NCI-H1417 (cell line): ENCODE measurements at places on chromosomes 3 and 15.

DNA sequence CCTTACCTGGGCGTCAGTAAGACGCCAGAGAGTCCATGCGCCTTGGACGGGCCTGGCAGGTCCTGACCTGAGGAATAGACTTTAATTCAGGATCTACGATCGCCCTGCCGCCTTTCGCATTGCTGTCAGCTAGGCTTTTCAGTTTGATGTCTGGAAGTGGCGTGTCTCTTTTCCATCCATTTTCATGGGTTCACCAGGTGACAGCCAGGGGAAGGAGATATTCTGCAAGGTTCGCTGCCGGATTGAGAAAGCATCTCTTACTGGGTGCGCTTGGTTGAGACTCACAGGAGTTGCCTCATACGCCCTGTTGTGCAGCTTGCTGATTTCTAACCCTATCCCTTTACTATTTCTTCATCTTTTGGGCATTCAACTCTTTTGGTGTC is 7.4 kb downstream of the EPHA3 start:
- no peak for DNase-seq

GRCh38 chr15:33506781-33507296 is 196.1 kb downstream of the RYR3 start:
- DNase-seq = peak; percentile 21

- peak; percentile 53 for DNase-seq
Measured at GRCh38 chr15:57861034-57861638, 154.6 kb downstream of the POLR2M start.

- no peak for DNase-seq
Measured at GRCh38 chr3:31382856-31383255, 149.9 kb upstream of the STT3B start.

- no peak for DNase-seq
Measured at GRCh38 chr3:63032881-63033280, 157.7 kb upstream of the CADPS start.

GRCh38 chr3:182608832-182609231 is 184.5 kb upstream of the ATP11B start:
- no peak for DNase-seq

GRCh38 chr15:55526559-55527036 is 18.6 kb upstream of the DNAAF4 start:
- peak; percentile 22 for DNase-seq

DNA sequence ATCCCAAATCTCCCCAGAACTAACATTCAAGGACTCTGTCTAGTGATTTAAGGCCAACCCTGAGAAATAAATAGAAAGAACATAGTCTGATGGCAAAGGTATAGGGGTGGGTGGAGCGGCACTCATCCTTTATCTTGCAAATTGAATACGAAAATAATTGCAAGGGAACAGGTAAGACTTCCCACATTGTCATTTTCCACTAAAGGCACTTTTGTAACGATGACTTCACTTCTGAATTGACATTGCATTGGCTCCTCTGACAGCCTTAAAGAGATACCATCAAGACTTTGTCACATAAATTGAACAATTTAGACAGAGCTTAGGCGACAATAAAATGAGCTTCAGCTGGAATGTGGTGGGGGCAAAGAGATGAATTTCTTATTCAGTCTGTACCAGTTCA is 75.3 kb upstream of the PLCL2 start:
- no peak for DNase-seq

- DNase-seq = no peak
Measured at GRCh38 chr3:101527441-101527840, 14.4 kb upstream of the SENP7 start.

- no peak for DNase-seq
Measured at GRCh38 chr3:100331660-100332059, 2.9 kb upstream of the NIT2 start.

DNA sequence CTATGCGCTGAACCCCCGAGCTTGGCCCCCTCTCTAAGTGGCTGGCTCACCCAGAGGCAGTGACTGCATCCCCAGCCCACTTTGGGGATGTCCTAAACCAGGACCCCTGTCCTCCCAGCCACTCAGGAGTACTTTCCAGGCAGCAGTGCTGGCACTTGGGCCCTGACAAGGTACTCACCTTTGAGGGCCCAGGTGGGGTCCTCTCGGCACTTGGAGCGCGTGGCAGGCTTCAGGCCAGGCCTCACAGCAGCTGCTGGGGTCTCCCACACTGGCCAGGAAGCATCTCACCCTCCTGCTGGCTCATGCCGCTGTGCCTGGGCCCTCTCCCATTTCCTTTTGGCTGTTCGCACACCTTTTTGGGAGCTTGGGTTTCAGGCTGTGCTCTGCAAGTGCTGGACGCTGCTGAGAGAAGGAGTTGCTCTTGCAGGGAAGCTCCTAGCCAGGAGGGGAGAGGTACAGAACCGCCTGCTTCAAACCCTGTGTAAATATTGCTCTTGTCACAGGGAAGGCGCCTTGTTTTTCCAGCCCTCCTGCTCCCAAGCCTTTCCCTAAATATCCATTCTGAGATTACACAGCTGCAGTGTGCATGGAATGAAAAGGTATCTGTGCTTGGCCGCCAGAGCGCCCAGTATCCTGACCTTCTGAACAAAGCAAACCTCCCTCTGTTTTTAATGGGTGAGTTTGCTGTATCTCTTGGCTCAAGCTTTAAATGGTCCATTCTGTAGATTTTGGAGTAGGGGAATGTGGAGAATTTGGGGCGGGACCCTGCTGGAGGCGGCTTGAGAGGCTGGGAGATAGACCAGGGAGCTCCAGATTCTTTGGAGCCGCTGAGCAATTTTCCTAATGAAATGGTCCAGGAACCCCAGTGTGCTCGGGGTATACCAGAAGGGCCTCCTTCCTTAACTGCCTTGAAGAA is 45.6 kb downstream of the DNASE1L3 start:
- DNase-seq = no peak

DNA sequence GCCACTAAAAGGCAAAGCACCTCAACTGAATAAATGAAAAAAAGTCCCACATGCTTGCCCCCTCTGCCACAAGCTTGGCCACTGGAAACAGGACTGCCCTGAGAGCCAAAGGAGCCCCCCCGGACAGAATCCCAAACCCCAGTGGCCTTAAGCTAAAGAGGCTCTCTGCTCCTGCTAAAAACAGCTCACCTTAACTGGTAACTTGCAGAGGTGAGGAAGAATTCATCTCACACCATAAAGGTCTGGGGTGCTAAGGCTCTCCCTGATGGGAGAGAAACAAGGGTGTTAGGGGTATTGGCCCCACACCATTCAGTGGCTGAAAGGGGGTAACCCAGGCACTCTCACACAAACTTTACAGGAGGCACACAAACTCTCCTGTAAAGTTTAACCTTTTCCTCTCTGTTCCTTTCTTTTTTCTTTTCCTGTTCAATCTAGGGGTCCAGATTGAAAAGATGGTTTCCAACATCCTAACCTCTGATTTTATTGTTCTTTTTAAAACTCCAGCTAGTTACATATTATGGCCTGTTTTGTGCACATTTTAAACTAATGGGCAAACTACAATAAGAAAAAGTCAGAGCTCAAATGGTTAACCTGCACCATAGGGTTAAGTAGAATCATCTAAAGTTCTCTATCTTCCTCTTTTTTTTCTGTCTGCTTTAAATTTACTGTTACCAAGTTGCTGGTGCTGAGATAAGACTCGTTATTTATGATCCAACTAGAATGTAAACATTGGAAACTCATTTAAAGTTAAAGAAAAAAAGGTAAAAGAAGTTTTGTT is 19.9 kb downstream of the TRANK1 start:
- no peak for DNase-seq

- DNase-seq = no peak
Measured at GRCh38 chr3:109831403-109831802, 494.1 kb upstream of the DPPA4 start.

- DNase-seq = no peak
Measured at GRCh38 chr3:82087958-82088357, 326.5 kb upstream of the GBE1 start.

DNA sequence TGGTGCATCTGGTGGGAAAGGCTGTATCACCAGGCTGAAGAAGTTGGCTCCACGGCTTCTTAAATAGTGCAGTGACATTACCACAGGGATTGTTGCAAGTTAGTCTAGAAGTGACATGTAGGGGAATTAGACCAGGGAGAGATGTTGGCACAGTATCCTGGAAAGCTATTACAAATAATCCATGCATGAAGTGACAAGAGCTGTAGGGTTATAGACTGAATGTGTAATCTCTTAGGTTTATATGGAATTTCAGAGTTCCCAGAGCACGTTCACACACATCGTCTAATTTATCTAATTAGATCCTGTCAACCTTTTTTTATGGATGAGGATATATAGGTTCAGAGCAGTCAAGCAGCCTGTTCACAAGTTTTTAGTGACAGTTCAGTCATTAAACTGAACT is 37.3 kb upstream of the APH1B start:
- DNase-seq = peak; percentile 12

DNA sequence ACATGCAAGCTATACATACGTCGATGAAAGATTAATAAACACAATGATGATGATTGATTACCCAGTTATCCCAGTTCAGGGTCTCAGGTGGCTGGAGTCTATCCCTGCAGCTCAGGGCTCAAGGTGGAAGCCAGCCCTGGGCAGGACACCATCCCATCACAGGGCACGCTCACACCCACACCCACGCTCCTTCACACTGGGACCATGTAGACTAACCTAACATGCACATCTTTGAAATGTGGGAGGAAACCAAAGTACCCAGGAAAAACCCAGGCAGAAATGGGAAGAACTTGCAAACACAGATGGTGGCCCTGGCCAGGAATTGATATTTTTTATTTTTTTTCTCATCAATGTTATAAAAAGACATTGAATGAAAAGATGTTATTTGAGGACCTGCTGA is 151.4 kb upstream of the MCTP2 start:
- DNase-seq = no peak

DNA sequence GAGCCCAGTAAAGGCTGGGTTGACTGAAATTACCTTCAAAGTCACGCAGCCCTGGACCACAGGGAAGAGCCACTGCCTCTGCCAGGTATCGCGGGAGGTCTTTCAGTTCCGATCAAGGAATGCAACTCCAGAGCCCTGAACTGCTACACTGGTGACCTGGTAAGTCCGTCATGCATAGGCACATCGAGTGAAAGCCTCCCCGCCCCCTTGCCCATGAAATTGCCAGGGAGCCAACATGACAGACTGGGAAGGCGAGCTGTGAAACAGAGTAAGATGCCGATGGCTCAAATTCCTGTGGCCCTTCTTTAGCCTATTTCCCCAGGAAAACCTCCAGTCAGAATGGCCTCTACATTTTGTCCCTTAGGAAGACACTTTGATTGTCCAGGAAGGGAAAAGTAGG is 2.3 kb upstream of the GP5 start:
- no peak for DNase-seq

DNA sequence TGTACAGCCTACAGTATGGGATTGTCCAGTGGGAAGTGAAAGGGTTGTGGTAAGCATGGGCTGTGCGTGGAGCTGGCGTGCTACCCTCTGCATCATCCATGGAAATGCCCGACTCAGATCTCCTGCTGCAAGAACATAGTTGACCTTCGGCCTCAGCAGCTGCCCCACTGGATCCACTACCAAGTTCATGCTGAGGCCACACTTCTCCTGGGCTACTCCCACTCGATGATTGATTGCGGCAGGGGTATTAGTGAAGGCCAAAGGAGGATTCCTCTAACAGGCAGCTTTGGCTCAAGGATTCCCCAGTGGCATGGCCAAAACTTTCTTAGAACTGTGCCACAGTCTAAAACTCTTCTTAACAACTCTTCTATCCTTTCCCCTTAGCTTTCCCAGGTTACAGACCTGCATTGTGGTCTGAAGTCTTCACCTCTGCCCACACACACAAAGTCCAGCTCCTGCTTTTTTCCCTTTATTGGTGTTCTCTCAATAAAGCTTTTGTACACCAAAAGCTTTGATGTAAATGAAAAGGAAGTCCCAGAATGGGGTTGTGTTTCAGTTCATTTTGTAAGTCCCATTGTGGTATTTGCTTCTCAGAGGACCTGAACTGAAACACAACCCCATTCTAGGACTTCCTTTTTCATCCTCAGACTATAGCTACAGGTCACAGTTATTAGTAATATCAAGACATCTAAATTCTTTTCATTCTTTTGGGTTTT is 4.9 kb upstream of the TBC1D5 start:
- DNase-seq = no peak

- no peak for DNase-seq
Measured at GRCh38 chr15:100350434-100351226, 8.9 kb upstream of the ADAMTS17 start.

DNA sequence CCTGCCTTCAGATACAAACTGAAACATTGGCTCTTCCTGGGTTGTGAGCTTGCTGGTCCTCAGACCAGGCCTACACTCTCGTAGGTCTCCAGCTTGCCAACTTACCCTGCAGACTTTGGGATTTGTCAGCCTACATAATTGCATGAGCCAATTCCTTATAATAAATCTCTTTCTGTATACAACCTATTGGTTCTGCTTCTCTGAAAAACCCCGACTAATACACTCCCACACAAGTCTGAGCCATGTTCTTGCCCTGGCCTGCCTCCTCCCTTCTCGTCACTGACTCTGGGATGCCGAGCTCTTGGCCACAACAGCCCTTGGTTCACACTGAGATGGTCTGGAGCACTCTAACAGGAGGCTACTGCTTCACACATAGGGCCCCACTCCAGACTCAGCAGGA is 9.5 kb downstream of the CYP19A1 start:
- DNase-seq = no peak

- DNase-seq = no peak
Measured at GRCh38 chr3:131458653-131459052, 44.1 kb downstream of the MRPL3 start.

- DNase-seq = no peak
Measured at GRCh38 chr3:12303534-12303933, 14.7 kb downstream of the PPARG start.

- DNase-seq = no peak
Measured at GRCh38 chr15:66188464-66188863, 65.1 kb downstream of the MEGF11 start.
